ENCODE measurements at places on chromosomes 1 and 21.

DNA sequence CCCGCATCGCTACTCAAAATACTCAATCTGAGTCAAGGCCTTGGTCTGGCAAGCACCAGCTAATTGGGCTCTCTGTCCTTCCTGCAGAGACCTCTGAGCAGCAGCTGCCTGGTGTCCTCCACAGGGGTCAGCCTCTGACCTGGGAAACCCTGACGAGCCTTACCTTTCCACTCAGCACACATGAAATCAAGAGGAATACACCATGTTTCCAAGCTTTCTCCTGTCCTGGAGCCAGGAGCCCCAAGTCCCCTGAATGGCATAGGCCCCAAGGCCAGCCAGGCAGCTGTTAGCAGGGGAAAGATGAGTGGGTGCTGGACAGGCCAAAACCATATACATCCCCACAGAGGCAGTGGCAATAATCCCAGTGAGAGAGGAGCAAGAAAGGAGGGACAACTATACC, 27.2 kb upstream of the TSPEAR start:
- DNase-seq: no peak

DNA sequence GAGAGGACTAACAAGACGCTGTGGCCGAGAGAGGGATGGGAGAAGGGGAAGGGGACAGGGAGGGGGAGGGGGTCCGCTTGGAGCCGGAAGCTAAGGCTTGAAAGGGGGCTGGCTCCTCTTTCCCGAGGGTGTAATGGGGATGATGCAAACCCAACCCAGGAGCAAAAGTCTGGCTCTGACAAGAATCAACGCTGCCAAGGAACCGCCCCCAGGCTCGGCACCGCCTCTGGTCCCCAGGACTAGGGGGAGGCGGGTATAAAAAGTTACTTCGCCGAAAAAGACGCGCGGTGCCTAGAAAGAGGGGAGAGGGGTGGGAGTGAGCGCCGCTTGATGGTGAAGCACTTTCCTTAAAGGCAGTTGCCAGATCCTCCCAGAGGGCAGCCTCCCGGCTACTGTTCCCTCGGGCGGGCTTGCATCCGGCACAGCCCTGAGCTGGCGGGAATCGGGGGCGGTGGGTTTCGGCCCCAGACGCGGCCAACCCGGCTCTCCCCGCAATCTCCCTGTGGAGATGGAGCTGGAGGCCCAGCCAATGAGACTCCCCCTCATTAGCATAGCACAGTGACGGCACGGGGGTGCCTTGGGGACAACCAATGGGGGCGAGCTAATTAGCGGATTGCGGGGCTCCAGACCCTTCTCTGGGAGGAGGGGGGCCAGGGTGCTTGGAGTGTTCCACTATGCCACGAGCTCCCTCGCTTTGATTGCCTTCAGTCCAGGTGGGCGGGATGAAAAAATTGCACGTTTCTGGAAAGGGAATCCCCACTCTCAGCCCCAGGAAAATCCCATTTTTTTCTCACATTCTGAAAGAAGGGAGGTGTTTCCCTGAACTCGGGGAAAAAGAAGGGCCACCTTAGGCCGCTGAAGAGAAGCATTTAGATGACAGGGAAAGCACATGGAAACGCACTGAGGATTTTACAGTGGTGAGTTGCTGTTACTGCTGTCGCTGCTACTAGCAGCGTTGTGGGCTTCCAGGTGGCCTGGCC, at the start of gene KCNT2:
Gene KCNT2 (minus strand): TSS at position 51 of the 980 bp plus-strand sequence. CDS start 131 bp downstream, outside the sequence.
- no peak for DNase-seq

- DNase-seq: no peak
These were observed 36.6 kb upstream of the PIGC start for GRCh38 chr1:172480431-172480830.

- peak; percentile 46 for DNase-seq
These were observed 174.9 kb downstream of the DPYD start for GRCh38 chr1:97745912-97746311.

- no peak for DNase-seq
These were observed 36.8 kb downstream of the CASZ1 start for GRCh38 chr1:10759413-10760200.

DNA sequence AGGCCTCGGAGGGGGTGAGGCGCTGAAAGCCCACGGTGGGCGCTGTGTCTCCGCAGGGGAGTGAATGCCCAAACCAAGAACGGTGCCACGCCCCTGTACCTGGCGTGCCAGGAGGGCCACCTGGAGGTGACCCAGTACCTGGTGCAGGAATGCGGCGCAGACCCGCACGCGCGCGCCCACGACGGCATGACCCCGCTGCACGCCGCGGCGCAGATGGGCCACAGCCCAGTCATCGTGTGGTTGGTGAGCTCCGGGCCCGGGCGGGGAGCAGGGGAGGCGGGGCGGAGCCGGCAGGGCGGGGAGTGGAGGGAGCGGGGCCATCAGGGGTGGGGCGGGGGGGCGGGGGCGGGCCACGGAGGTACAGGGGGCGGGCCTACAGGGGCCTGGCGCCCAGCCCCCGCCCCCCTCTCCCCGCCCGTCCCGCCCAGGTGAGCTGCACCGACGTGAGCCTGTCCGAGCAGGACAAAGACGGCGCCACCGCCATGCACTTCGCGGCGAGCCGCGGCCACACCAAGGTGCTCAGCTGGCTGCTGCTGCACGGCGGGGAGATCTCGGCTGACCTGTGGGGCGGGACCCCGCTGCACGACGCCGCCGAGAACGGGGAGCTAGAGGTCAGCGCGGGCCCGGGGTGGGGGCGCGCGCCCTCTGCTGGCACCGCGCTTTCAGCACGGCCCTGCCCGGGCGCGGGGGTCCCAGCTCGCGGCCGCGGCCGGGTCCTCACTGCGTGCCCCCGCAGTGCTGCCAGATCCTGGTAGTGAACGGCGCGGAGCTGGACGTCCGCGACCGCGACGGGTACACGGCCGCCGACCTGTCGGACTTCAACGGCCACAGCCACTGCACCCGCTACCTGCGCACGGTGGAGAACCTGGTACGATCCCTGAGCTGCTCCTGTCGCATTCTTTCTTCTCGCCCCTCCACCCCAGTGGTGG, 15.9 kb downstream of the ESPN start:
- DNase-seq: peak; percentile 42

DNA sequence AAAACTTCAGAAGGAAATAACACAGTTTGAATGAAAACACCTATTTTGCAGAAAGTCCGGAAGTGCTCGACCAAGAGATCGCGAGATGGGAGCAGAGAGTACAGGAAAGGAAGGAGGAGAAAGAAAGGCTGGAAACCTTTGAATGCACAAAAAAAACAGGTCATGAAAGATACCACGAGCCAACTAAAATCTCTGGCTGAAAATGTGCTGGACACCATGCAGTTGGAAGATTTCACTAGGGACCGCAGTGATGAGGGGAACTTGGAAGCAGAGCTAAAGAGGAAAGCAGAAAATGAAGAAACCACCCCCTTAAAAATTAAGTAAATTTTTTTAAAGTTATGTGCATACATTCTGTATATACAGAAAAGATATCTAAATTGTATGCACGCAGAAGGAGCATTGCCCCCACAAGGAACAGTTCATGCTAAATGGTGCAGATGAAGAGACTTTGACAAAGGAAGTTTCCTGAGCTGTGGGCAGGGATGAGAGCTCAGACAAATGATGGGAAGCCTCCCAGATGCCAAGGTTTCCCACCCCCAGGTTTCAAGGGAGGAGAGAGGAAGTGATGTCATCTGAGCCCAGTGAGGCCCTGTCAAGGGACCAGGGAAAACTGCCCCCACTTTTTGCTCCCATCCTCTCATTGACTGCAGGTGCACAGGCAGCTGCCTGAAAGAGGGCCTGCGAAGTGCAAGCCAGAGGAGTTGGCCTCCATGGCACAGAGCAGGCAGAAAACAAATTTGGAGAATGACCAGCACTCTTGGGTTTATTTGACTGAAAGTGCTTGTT, 52.5 kb downstream of the ETS2 start:
- DNase-seq: no peak

- no peak for DNase-seq
These were observed 55.2 kb downstream of the SDC3 start for GRCh38 chr1:30853350-30853749.

DNA sequence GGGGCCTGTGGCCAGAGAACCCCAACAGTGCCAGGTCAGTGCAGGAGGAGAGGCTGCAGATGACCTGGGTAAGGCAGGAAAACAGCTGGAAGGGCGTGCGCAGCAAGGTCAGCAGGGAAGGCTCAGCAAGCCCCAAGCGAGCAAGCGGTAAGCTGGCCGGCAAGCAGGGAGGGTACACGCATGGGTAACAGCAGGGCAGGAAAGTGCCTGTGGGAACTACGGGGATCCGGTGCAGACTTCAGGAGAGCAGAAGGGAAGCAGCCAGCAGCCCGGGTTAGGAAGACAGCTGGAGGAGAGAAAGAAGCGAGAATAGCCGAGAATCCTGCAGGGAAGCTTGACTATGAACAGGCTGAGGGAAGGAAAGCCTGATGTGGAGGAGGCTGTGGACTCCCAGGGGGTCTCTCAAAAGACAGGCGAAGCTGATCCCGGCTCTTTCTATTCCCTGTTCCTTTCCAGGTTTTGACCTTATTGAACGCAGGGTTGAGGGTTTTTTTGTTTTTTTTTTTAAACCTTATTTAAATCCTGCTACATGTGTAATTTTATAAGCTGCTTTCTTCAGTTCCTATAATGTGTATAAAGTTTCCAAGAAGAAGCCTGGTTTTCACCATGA, 20.9 kb downstream of the UMODL1 start:
- no peak for DNase-seq

- DNase-seq: no peak
These were observed 190.5 kb upstream of the C1orf174 start for GRCh38 chr1:4090556-4090955.

DNA sequence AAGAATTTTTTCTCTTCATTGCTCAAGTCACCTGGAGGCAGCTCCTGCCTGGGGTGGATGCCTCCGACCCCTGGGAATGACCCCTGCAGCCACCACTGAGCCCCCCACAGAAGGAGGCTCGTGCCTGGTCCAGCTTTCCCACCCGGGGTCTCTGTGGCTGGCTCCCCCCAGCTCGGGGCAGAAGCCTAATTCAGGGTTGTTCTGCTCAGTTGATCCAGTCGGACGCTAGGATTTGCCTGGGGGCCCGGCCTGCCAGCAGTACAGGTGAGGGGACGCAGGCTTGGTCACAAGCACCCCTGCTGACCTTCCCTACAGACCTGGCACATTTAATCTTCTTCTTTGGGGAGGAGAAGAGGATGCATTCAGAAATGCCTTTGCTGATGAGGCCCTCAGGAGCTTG, 53.6 kb upstream of the POFUT2 start:
- no peak for DNase-seq

DNA sequence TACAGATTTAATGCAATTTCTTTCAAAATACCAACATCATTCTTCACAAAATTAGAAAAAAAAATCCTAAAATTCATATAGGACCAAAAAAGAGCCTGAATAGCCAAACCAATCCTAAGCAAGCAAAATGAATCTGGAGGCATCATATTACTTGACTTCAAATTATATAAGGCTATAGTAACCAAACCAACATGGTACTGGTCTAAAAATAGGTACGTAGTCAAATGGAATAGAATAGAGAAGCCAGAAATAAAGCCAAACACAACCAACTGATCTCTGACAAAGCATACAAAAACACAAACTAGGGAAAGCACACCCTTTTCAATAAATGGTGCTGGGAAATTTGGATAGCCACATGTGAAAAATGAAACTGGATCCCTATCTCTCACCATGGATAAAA, 112.3 kb upstream of the TSPAN2 start:
- DNase-seq: no peak

GRCh38 chr1:228144993-228145343, 4.8 kb upstream of the GJC2 start:
- DNase-seq: no peak

DNA sequence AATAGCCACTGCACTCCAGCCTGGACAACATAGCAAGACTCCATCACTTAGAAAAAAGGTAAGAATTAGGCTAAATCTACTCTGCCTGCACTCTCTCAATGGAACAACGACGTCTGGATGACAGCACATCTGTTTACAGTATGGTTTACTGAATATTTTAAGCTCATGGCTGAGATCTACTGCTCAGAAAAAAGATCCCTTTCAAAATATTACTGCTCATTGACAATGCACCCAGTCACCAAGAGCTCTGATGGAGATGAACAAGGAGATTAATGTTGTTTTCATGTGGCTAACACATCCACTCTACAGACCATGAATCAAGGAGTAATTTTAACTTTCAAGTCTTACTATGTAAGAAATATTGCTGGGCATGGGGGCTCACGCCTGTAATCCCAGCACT, 58.0 kb downstream of the SLC27A3 start:
- DNase-seq: no peak

- DNase-seq: peak; percentile 2
These were observed 144.4 kb downstream of the PTBP2 start for GRCh38 chr1:96865731-96866685.

DNA sequence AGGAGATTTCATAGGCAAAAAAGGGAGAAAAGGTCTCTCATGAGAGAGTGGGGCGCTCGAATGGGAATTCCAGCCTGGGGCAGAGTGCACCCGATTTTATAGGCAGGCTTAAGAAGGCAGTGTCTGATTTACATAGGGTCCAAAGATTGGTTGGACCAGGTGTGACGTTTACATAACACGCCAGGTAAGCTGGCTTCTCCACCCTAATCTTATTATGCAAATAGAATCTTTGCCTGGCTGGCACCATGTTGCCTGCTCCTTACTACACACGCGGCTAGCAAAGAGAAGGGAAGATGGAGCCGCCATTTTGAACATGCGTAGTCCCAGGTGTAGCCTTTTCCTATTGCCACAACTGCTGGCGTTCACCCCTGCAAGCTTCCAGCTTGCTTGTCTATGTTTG, 103.7 kb downstream of the SLC16A1 start:
- DNase-seq: no peak

DNA sequence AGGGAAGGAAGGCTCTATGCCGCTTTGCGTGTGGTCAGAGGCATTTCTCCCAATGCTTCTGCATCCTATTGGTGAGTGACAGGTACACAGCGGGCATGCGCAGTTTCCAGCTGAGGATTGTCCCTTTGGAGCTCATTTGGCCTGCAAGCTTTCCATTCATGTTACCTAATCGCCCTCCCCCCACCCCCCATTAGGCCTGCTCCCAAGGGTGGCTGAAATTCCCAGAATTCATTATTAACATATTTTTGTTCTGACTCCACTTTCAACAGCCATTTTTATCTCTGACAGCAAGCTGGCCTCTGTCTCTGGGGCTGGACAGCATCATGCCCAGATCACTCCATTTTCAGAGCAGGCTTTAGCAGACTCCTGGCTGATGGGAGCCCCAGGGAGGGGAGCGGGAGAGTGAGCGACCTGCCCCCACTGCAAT, 25.6 kb downstream of the MIS18A start:
- no peak for DNase-seq

DNA sequence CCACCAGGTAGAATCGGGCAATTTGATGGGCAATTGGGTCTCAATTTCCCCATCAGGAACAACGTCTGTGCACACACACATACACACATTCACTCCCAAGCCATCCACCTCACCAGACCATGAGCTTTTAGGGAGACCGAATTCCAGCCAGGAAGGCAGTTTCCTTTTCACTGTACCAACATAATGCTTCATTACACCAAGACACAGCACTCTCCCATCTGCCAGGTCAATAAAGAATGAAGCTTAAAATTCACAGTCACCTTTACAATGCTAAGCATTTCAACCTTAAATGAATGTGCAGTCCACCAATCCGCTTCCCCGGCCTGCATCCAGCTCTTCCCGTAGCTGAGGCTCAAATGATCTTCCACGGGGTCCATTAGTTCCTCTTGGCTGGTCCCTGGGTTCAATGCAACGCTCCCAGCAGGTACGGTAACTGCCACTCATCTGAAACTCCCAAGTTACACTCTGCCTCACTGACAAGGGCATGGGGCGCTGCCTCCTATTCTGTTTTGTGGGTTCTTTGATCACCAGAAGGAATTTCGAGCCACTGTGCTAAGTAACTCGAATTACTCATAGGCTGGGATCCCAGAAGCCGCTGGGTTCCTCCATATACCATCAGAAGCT, 105.0 kb downstream of the SIM2 start:
- no peak for DNase-seq

Measured in suppressor macrophage treated with lipopolysaccharide for 4 hours (primary cell).